ENCODE measurements at places on chromosomes 7 and 10. TPM values are rescaled to one million over a fixed set of nuclear protein-coding genes. Genes with fewer than 3 reads are reported as not detected.

DNA sequence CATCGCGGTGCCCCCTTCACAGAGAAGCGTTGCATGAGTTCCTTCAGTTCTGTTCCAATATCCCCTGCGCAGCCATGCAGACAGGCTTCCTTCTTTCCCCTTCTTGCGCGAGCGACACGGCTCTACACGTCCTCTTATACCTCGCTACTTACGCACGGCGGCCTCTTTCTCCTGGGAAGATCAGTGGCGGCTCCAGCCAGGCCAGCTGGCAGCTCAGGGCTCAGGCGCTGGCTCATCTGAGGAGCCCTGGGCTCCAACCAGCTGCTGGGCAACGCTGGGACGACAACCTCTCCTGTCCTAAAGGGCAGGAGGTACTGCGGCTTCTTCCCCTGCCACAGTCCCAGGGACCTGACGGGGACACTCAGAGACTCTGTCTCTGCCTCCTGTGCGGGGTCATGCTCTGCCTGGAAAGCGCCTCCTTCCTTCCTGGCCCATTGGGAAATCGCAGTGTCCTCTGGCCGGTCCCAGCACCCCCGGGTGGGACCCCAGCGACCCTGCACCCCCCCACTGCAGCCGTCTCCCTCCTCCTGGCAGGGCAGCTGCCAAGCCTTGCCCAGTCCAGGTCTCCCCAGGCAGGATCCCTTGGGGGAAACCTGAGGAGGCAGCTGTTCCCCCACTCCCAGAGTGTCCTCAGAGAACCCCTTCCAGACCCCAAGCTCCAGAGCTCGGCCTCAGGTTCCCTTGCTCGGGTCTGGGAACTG lies 5.0 kb upstream of the FAM20C start:
- no peak for ATAC-seq

- peak; percentile 95 for ATAC-seq
Observed at GRCh38 chr7:44615149-44615611, 8.8 kb downstream of the OGDH start.

The ZNF248 gene
- total RNA-seq: 17.2 TPM

The HMX2 gene
- total RNA-seq: not detected

All from motor neuron (in vitro differentiated cells).